ENCODE measurements at places on chromosomes 1 and 21.

- no peak for DNase-seq
Measured at GRCh38 chr1:113073479-113073950, 517 bp downstream of the LRIG2 start.

DNA sequence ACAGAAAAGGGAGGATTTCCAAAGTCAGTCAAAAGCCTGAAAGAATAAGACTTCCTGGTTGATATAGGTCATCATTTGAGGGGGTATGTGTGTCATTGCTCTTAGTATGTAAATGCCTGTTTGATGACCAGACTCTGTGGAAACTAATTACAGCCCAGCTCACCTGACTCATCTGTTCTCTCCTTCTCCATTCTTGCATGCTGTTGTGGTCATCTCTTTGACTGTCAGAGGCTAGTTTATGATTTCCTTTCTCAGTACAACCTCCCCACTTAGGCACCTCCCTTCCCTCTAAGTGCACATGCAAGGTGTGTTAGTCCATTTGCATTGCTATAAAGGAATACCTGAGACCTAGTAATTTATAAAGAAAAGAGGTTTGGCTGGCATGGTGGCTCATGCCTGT is 2.4 kb upstream of the C1orf116 start:
- no peak for DNase-seq

GRCh38 chr1:225425201-225425786 is 2.5 kb downstream of the LBR start:
- no peak for DNase-seq

DNA sequence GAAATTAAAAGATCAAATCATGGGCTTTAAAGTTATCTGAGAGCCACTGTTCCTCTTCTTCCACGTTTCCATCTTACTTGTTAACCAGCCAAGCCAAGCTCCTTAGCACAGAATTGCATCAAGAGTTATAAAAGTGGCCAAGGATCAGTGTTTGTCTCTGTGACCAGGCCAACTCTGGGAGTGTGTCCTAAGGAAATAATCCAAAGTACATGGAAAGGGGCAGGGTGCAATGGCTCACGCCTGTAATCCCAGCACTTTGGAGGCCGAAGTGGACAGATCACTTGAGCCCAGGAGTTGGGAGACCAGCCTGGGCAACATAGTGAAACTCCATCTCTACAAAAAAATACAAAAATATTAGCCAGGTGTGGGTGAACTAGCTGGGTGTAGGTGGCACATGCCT is 10.0 kb upstream of the MPZL1 start:
- DNase-seq, result no peak

DNA sequence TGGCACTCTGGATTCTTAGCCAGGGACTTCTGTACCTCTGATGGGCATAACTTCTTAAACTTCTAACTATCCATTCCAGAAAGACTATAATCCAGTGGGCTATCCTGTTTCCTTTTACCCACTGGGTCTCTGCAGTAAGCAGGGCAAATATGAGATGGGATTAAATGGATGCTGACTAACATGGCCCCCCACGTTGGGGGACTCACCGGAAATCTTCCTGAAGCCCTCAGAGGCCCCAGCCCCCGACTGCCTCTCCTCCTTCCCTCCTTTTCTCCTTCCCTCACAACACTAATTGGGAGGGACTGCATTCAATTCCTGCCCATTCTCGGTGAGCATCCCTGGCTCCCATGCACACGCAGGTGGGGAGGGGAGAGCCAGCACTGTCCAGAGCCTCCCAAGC is 70.1 kb downstream of the SSBP3 start:
- no peak for DNase-seq

GRCh38 chr1:85479491-85479890 is 14.5 kb upstream of the DDAH1 start:
- DNase-seq, result no peak

- peak; percentile 71 for DNase-seq
Measured at GRCh38 chr1:42846257-42847110, at the start of gene ZNF691. ZNF691 (plus strand) TSS chr1:42846613; CDS start chr1:42849659, 3,046 bp downstream.

- DNase-seq, result no peak
Measured at GRCh38 chr21:38712664-38713063, 93.1 kb upstream of the ETS2 start.

GRCh38 chr1:52520148-52520547 is 32.7 kb downstream of the TUT4 start:
- no peak for DNase-seq

GRCh38 chr1:218361298-218362065 is 16.3 kb downstream of the TGFB2 start:
- DNase-seq, result no peak

- no peak for DNase-seq
Measured at GRCh38 chr1:47554901-47555300, 117.1 kb downstream of the FOXD2 start.

DNA sequence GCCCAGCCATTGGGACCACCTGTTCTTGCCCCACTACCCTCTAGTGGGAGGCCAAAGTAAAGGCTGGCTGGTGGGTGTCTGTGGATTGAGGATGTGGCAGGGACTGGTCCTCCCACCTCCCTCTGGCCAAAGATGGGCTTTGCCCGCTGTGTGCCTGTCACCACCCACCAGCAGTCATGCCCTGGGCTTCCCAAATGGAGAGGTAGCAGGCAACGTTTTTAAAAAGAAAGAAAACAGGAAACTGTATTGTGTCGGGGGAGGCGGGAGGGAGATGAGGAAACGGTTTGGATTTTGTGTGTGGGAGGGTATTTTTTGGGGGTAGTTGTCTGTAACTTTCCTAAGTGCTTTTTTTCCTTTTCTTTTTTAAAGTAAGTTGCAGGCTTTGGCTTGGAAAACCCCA is 30.1 kb downstream of the SZRD1 start:
- no peak for DNase-seq

- DNase-seq, result no peak
Measured at GRCh38 chr1:185719021-185719420, 15.2 kb upstream of the HMCN1 start.

DNA sequence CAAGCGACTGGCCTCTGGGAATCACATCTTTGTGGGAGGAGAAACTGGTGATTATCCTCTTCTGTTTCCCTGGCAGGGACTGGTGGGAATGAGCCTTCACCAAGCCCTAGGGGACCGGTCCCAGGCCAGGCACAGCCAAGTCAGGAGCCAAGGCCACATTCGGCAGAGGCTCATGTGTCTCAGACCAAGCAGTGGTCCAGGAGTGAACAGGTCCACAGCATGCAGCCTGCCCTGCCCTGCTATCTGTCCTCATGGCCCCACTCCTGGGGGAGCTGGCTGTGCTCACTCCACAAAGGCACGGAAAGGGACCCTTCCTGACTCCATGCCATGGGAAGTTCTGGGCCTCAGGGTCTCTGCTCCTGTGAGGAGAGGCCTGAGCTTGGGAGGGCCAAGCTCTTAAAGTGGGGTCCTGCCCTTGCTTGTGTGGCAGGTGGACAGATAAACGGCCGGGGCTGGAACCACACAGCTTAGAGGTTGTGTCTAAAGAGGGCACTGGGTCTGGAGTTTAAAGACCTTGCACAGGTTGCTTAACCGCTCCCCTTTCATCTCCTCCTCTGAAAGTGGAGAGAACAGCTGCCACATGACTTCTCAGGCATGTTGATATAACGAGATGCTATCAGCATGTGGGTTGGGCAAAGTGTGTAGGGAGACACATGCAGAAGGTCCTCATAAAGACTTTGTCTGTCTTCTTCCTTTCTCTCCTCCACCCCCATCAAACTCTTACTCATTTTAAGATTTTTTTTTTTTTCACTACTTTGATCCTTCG is 57.5 kb downstream of the CASQ2 start:
- no peak for DNase-seq

GRCh38 chr1:38052750-38053415 is 6.3 kb upstream of the POU3F1 start:
- DNase-seq, result no peak

DNA sequence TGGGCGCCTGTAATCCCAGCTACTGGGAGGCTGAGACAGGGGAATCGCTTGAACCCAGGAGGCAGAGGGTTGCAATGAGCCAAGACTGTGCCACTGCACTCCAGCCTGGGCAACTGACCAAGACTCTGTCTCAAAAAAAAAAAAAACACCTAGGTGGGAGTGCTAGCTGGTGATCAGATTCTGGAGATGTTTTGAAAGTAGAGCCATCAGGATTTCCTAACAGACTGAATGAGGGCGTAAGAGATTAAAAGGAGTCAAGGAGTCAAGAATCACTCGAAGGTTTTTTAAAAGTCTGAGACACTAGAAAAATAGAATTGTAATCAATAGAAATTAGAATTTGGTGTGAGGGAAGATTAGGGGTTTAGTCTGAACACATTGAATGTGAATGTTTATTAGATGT is 73.8 kb downstream of the HSF2BP start:
- DNase-seq, result no peak

GRCh38 chr1:159936273-159936904 is 9.0 kb downstream of the IGSF9 start:
- peak; percentile 64 for DNase-seq

GRCh38 chr21:39632796-39633442 is 20.2 kb downstream of the B3GALT5 start:
- DNase-seq, result no peak

DNA sequence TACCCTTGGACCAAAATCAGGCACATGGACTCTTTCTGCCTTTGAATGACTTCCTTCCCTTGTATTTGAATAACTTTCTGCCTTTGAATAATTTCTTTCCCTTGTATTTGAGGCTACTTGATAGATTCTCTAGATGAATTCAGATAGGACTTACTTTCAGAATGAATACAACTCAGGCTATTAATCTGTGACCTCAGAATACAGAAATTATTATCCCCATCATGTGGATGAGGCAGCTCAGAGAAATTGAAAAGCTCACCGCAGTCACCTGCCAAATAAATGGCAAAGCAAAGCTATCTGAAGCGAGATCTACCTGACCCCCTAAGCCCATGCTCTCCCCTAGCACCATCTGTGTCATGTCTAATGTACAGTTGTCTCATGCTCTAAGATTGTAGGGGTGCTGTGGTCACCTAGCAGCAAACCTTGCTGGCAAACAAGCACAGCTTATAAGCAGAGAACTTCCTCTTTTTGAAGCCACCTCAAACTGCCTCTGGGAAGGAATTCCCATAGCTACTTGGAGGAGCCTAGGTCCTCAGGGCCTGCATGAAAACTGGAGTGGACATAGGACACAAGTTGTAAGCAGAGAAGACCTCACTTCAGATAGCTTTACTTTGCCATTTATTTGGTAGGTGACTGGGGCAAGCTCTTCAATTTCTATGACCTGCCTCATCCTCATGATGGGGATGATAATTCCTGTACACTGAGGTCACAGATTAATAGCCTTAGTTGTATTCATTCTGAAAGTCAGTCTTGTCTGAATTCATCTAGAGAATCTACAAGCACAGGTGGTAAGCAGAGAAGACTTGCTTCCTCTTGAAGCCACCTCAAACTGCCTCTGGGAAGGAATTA is 66.1 kb downstream of the FASLG start:
- no peak for DNase-seq

DNA sequence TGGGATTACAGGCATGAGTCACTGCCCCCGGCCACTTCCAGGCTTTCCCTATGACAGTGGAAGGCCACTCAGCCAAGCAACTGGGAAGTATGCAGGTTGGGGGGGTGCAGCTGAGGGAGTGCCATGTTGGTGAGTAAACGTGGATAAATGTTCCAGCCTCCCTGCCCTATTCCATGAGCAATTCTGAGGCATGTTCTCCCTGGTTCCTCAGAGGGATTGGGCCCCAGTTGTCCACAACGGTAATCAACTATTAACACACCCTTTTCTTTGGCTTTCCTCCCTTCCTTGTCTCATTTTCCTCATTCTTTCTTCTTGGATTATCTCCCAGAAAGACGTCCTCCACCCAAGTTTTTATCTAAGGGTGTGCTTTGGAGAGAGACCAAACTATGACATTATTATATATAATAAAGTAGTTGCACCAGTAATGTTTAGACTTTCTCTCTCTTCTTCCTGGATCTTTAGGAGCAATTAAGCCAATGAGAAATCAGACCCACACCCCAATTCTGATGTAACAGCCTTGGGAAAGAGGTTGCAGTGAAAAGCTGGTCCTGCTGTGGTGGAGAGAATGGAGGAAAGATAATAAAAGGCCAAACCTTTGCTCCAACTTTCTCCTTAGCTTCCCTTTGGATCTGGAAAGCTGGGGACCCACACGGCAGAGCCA is 6.8 kb upstream of the SLAMF9 start:
- no peak for DNase-seq

- DNase-seq, result no peak
Measured at GRCh38 chr1:198259333-198260074, 102.7 kb downstream of the NEK7 start.

- no peak for DNase-seq
Measured at GRCh38 chr1:84847253-84848250, 45.5 kb downstream of the LPAR3 start.

DNA sequence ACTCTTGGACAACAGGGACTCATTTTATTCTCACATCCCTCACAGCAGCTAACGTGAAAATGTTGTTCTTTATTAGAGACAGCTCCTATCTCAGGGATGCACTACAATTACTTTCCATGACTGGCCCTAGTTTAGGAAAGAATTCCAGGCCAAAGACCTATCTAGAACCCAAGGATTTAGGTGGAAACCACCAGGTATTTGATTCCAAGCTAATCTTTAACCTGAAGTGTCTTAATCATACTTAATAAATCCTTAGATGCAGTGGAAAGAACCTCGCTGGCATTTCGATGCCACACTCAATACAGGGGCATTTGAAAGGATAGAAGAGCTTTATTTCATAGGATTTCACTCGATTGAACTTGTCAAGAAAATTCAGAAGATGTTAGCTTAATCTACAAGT is 218.3 kb downstream of the KIF26B start:
- no peak for DNase-seq

DNA sequence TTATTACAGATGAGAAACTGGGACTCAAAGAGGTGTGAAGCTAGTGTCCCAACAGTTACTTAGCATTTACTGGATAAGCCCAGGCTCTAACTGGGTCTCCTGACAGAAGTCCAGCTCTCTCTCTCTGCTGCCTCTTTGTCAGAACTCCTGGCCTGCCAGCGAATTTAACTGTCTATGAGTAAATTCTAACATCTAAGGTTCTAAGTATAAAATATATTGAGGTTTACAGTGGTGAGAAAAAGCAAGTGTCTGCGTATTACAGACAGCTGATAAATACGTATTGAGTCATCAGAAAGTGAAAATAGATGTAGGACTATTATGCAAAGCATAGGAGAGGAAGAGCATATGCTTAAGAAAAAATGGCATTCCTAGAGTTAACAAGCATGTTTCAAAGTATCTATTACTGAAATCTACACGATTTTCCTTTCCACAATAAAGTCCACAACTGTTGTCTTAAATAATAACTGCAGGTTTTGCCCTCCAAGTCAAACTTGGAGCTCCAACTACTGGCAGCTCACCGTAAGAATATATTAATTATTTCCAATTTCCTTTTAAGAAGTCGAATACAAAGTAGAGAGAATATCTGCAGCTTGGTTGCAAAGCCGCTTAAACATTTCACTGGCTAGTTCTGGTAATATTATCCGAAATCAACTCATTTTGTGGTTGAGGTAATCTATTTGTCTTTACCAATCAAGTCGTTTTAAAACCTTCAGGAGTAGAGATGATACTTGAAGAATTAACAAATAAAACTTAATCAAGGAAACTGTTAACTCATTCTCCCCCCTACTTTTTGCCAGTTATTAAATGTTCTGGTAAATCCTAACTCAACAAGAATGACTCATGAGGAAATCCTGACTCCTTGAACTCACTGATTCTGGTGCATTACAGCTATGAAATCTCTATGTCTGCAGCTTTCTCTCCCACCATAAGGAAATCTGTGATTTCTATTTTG is 1.4 kb upstream of the RGS2 start:
- no peak for DNase-seq
